ENCODE measurements at places on chromosomes 4 and X. TPM values are rescaled to one million over a fixed set of nuclear protein-coding genes. Genes with fewer than 3 reads are reported as not detected.

GRCh38 chr4:139530833-139531427, 25.1 kb downstream of the SETD7 start:
- no peaks in the 10 kb centered on the region for H3K27me3 ChIP-seq
- peaks cover 11% of the 10 kb centered on the region for H3K4me1 ChIP-seq
- peaks cover 12% of the 10 kb centered on the region for H3K36me3 ChIP-seq
- H3K27ac ChIP-seq, result no peak overlapping the region

- H3K4me1 ChIP-seq, result no peaks in the 10 kb centered on the region
- H3K27ac ChIP-seq, result no peak overlapping the region
Observed at GRCh38 chr4:137664046-137664387, 131.7 kb upstream of the PCDH18 start.

DNA sequence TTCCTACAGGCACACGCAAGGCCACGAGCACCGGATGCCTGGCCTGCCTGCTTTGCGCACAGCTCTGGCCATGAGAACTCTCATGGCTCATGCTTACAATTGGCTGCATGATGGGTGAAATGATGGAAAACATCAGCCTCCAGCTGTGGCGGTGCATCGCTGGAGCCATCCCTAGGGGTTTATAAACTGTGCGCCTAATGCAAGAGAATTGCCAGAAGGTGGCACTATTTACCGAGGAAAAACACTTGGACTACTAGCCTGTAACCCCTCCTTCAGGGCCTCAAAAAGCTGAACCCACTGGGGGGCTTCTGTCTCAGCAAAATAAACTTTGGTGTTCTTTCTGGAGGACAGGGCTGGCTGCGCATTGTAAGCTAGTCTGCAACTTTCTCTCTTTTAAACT, 51.9 kb downstream of the PHKA2 start:
- no peak for DNase-seq
- H3K36me3 ChIP-seq, result no peaks in the 10 kb centered on the region
- H3K4me3 ChIP-seq, result no peak overlapping the region
- H3K27me3 ChIP-seq, result no peaks in the 10 kb centered on the region

DNA sequence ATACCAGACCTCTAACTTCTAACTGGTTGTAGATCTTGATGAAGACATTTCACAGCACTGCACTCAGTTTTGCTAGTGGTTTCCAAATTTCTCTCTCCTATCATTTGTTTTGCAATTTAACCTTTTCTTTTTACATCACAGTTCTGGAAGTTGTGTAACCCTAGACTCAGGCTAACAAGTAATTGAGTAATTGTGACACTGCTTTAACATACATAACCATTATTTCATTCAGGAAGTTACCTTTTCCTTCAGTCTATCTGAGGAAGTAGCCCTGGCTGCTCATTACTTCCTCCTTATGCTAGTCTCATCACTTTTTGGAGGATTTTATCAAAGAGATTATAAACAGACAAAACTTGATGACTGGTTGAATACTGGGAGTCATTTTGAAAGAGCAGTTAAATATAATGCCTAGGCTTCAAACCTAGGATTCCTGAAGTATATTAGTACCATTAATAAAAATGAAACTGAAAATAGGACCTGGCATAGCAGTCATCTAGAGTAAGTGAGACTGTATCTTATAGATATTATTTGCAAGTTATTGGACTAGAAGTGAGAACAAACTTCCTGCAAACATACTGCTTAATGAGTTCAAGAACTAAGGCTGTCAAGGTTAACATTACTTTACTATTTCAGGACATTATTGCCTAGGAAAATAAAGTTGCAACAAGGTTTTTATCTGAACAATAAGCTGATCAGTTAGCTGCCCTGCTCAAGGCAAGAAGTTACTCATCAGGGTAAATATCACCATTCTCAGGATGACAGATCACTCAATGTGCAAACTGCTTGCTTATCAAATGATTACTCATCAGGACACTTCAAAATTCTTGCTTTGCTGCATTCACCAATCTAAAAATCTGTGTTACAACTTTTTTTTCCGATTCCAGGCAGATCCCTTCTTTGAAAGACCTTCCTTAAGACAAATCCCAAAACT, 25.6 kb upstream of the TEX13C start:
- no peak for DNase-seq
- peaks cover 1% of the 10 kb centered on the region for H3K36me3 ChIP-seq
- peaks cover 17% of the 10 kb centered on the region for H3K4me1 ChIP-seq
- H3K27ac ChIP-seq, result peak overlapping the region; percentile 7
- H3K4me3 ChIP-seq, result no peak overlapping the region
- no peaks in the 10 kb centered on the region for H3K27me3 ChIP-seq

- H3K27me3 ChIP-seq, result peaks cover 3% of the 10 kb centered on the region
- DNase-seq, result no peak
- H3K4me1 ChIP-seq, result no peaks in the 10 kb centered on the region
- H3K36me3 ChIP-seq, result no peaks in the 10 kb centered on the region
Observed at GRCh38 chr4:38930204-38930603, 62.6 kb downstream of the FAM114A1 start.

The LNX1 gene
- not detected for total RNA-seq

The ATOH1 gene
- not detected for total RNA-seq
